ENCODE measurements at places on chromosomes 12 and 14.

GRCh38 chr14:54048736-54049135 lies 92.1 kb upstream of the BMP4 start:
- DNase-seq, result no peak

DNA sequence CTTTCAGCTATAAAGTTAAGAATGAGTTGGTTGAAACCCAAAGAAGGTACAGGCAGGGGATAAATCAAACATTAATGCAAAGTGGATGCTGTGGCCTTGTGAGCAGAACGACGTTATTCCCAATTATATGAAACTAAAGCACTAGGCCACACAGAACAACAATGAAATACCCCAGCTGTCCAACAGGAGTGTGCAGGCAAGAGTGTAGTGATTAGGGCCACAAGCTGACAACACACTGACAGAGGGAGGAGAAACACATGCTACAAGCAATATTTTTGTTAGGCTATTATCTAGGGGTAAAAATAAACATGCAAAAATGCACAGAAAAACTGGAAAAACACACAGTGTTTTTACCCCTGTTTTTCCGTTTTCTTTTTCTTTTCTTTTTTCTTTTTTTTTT lies 15.0 kb downstream of the MAP3K9 start:
- DNase-seq, result no peak

DNA sequence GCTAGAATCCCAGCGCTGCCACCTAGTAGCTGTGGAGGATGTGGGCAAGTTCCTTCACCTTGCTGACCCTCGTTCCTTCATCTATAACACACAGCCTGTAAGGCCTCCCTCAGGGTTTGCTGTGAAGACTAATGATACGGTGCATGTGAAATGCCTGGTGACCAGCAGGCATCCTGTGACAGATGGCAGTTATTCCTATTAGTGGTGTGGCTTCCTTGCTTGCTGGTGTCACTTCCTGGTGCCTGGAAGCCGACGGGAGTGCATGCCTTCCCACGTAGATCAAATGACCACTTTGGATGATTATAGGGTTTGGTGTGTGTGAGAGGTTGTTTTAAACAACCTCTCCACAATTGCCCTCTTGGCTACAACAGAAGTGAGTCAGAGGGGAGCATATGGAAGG lies 894.9 kb downstream of the VRK1 start:
- no peak for DNase-seq

DNA sequence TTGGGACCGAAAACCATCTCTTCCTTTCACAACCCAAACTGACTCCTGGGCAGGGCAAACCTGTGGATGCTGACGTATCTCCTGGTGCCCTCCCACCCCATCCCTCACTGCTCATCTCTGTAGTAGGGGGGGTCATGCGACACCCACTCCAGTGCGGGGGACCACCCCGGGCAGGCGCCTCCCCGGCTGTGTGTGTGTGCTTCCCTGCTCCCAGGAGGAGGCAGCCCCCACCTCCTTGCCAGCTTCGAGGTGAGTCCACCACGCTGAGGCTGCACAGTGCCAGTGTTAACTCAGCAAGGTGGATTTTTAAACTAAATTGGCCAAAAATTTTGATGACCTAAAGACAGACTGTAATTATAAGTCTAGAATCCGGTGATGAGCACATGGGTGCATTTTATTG lies 46.2 kb upstream of the BEGAIN start:
- no peak for DNase-seq

DNA sequence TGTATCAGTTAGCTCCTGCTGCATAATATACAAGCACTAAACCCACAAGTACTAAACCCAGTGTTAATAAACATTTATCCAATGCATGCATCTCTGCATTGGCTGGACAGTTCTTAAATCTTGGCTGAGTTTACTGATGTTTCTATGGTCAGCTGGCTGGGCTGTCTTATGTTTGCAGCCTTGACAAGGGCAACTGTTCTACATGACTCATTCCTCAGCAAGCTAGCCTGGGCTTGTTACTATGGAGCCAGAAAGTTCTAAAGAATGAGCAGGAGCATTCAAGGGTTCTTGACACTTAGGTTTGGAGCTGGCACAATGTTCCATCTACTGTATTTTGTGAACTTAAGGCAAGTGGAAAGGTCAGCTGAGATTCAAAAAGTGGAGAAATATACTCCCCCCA lies 199.1 kb downstream of the GLT1D1 start:
- DNase-seq, result no peak

GRCh38 chr14:38122241-38122640 lies 85.5 kb upstream of the SSTR1 start:
- DNase-seq, result no peak

DNA sequence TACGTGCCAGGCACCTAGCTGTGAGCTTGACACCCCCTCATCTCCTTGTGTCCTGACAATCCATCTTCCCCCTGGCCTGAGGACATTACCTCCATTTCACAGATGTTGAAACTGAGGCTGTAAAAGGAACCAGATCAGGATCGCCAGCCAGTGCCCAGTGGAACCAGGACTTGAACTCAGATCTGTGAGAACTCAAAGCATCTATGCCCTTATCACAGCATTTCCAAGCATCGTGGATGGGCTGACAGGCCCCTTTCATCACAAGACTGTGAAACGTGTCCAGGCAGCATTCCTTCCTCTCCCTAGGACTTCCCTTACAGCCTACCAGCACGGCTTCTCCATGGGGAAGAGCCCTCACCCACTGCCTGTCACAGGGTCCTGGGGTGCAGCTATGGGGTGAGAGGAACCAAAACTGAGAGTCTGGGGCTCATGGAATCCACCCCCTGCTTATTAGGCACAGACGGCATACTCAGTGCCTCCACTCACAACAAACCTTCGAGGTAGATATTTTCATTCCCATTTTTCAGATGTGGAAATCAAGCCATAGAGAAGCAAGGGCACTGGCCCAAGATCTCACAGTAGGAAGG lies 26.9 kb downstream of the CMKLR1 start:
- DNase-seq, result no peak
